Ureter (tissue), 1 donor: ENCODE measurements at places on chromosomes 2 and 18. TPM values are rescaled to one million over a fixed set of nuclear protein-coding genes. Genes with fewer than 3 reads are reported as not detected.

PSMA8 gene
- not detected for total RNA-seq

RANBP2 gene
- total RNA-seq = 88.2 TPM

CLEC4F gene
- 1.2 TPM for total RNA-seq

KLHL30 gene
- total RNA-seq = 2.2 TPM

ZFAND2B gene
- total RNA-seq = 28.7 TPM

GALNT3 gene
- 41.5 TPM for total RNA-seq

IRS1 gene
- total RNA-seq = 40.0 TPM

FEV gene
- not detected for total RNA-seq

SP100 gene
- total RNA-seq = 129 TPM

DNA sequence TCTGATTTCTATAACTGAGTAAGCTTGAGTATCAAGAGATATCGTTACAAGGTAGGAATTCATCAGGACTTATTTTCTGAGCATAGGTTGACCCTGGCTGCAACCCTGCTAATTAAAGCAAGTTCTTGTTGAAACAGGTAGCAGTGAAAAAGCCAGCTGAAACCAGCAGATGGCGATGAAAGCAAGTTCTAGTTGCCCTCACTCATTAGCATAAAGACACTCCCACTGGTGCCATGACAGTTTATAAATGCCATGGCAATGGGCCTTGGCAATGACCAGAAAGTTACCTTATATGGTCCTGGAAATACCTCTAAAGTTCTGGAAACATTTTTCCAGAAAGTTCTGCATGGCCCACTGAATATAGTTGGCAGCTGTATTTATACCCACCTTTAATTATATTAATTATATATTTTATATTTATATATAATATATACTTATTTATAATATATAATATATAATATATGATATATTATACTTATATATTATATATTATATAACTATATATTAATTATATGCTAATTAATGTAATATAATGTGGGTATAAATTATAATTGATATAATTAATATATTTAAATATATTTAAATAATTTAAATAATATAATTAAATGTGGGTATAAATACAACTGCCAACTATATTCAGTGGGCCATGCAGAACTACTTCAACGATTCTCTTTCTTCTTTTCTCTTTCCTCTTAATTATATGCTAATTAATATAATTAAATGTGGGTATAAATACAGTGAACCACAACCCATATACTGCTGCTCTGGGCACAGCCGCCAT is 188.0 kb downstream of the CDH7 start:
- no peak for DNase-seq

DNA sequence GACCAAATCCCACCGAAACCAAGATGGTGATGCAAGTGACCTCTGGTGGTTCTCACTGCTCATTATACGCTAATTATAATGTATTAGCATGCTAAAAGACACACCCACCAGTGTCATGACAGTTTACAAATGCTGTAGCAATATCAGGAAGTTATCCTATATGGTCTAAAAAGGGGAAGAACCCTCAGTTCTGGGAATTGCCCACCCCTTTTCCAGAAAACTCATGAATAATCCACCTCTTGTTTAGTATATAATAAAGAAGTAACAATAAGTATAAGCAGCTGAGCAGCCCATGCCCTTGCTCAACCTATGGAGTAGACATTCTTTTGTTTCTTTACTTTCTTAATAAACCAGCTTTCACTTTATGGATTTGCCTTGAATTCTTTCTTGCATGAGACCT is 31.0 kb upstream of the FMNL2 start:
- DNase-seq = no peak

- DNase-seq = no peak
Measured at GRCh38 chr2:11336189-11336588, 8.2 kb downstream of the ROCK2 start.

- DNase-seq = no peak
Measured at GRCh38 chr2:200003444-200003843, 48.1 kb downstream of the MAIP1 start.

- no peak for DNase-seq
Measured at GRCh38 chr2:8484502-8485283, 197.2 kb upstream of the ID2 start.

- no peak for DNase-seq
Measured at GRCh38 chr18:67408240-67408639, 108.3 kb downstream of the DSEL start.

- no peak for DNase-seq
Measured at GRCh38 chr2:171924170-171924942, 2.1 kb downstream of the HAT1 start.

DNA sequence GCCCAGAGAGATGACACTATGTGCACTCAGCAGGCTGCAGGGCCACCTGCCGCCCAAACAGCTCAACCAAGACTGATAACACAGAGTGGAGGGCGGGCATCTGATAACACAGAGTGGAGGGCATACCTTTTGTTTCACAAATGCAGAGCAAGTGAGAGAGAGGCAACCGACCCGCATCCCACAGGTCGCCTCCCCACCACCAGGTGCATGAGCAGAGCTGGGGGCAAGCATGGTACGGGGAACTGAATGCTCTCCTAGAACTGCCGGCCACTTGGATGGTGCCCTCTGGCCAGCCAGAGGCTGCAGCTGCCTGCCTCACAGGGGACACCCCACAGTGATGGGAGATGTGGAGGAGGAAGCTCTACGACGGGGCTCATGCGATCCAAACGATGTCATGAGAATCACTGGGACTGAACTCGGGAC is 49.5 kb downstream of the ANO7 start:
- no peak for DNase-seq

- no peak for DNase-seq
Measured at GRCh38 chr2:212359425-212360067, 179.1 kb downstream of the ERBB4 start.

- DNase-seq = no peak
Measured at GRCh38 chr2:174632841-174633622, 35.4 kb upstream of the WIPF1 start.

- DNase-seq = no peak
Measured at GRCh38 chr2:176704282-176704858, 435.1 kb downstream of the MTX2 start.

- no peak for DNase-seq
Measured at GRCh38 chr18:56240405-56240804, 398.0 kb downstream of the TXNL1 start.

- DNase-seq = no peak
Measured at GRCh38 chr2:178392215-178392614, 58.8 kb downstream of the PRKRA start.

GRCh38 chr2:140601342-140601741 is 1529.5 kb downstream of the LRP1B start:
- DNase-seq = no peak

DNA sequence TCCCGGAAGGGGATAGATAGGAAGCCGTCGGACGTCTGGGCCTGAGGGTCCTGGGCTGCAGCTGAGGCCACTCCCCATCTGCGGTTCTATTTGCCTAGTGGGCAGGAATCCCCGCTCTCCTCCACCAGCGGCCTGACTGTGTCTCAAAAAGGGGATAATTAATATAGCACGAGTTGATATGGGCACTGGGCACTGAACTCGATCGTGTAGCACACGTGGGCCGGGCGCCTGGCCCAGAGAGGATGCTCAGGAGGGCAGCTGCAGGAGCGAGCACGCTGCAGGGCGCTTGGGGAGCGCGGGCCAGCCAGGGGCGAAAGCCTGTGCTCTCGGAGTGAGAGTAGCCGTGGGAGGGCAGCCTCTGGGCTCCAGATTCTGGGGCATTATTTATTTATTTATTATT is 8.8 kb upstream of the GBX2 start:
- no peak for DNase-seq

DNA sequence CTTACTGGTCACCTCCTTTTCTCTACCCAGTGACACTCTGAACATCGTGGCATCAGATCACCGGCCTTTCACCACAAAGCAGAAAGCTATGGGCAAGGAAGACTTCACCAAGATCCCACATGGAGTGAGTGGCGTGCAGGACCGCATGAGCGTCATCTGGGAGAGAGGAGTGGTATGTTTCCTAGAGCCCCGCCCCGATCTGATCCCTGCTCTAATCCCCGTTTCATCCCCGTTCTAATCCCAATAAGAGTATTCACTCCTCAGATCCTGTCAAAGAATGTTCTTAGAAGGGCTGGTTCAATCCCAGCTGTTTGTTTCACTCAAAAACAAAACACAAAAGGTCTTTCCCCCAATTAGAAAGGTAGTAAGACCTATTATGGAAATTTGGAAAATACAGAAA is 30.4 kb upstream of the MAPRE3 start:
- DNase-seq = no peak

- DNase-seq = no peak
Measured at GRCh38 chr2:79860228-79861058, 347.6 kb downstream of the CTNNA2 start.

DNA sequence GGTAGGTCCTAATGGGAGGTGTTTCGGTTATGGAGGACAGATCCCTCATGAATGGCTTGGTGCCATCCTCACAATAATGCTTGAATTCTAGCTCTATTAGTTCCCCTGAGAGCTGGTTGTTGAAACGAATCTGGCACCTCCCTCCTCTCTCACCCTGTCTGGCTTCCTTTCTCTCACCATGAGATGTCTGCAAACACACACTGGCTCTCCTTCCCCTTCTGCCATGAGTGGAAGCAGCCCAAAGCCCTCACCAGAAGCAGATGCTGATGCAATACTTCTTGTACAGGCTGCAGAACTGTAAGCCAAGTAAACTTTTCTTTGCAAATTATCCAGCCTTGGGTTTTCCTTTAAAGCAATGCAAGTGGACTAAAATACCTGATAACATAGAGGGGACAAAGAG is 86.6 kb downstream of the RND3 start:
- DNase-seq = no peak

DNA sequence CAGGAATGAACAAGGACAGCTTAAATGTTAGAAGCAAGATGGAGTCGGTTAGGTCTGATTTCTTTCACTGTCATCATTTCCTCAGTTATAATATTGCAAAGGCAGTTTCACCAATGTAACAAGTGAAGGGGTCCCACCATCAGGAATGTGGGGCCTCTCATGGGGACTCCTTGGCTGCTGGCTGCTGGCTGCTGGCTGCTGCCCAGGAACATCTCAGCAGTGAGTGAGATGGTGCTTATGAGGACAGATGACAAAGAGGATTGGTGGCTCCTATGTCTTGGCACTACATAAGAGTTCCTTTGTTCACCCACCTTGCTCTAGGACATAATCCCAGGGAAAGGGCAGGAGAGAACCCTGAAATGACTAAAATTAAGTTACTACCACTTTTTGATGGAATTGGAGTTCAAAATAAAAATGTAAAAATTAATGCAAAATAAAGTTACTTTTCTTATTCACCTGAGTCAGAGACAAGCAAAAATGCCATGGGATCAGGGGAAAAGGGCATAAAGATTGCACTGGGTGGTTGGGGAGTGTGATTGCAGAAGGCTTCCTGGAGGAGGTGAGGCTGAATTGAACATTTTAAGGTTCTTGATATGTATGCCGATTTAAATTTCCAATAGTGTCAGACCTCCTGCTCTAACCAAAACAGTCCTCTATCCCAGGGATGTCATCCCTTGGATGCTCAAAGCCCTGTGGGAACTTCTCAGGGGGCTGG is 23.4 kb downstream of the TMEM177 start:
- no peak for DNase-seq

DNA sequence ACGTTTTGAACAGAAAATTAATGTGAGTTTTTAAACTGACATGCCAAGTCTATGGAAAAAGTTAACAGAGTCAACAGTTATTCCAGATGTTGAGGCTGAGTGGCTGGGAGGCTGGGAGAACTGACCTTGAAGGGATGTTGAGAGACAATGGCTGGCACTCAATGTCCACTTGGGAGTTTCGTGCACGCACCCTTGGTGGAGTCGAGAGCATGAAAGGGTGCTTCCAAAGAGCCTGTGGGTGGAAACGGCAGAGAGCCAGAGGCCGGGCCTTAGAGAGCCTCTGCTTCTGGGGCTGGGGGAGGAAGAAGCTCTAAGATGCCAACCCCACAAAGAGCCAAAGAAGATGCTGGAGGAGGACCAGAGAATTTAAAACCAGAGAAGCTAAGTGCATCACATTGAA is 63.4 kb upstream of the L3MBTL4 start:
- DNase-seq = no peak

GRCh38 chr2:123179526-123179925 is 845.6 kb upstream of the CNTNAP5 start:
- DNase-seq = no peak

DNA sequence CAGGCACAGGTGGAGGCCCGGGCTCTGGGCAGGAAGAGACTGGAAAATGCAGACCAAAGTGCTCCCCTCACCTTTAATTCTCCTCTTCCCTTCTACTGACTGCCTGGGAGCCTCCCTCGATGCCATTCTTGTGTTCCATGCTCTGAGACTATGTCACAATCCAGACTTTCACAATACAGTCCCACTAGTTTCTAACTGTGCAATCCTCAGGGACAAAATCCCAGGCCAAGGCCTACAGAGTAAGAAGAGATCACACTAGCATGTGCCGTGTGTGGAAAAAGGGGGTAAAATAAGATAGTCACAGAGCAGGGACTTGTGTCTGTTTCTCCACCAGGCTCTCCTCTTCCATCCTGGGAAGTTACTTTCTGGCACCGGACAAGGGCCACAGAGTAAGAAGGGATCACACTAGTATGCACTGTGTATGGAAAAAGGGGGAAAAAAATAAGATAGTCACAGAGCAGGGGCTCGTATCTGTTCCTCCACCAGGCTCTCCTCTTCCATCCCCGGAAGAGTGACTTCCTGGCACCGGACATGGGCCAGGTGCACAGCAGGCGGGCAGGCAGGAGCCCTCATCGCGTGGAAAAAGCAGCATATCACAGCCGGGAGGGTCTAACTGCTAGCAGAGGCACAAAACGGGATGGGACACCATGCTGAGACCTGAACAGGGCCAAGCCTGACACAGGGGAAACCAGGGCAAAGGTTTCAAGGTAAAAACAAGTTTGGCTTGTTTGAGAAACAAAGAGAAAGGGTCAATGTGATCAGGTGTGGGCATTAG is 9.6 kb downstream of the CYB5A start:
- no peak for DNase-seq

- DNase-seq = no peak
Measured at GRCh38 chr2:101704816-101705578, 7.5 kb downstream of the MAP4K4 start.

GRCh38 chr2:159256159-159256558 is 30.3 kb downstream of the WDSUB1 start:
- DNase-seq = no peak

- no peak for DNase-seq
Measured at GRCh38 chr2:60532421-60532820, 21.0 kb downstream of the BCL11A start.
